ENCODE measurements at places on chromosomes 1 and 21.

DNA sequence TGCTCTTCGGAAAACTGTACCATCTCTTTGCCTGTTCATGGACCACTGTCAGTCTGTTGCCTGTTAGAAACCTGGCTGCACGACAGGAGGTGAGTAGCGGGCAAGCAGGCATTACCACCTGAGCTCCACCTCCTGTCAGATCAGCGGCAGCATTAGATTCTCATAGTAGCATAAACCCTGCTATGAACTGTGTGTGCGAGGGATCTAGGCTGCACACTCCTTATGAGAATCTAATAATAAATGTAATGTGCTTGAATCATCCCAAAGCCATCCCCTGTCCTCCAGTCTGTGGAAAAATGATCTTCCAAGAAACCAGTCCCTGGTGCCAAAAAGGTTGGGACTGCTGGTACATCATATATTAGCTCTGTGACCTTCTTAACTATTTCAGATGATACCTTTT, 110.0 kb downstream of the SMYD3 start:
- no peak for DNase-seq

GRCh38 chr1:152001631-152002584, 8.2 kb upstream of the S100A10 start:
- DNase-seq = peak; percentile 72

GRCh38 chr1:230299191-230300006, 126.7 kb downstream of the PGBD5 start:
- no peak for DNase-seq

DNA sequence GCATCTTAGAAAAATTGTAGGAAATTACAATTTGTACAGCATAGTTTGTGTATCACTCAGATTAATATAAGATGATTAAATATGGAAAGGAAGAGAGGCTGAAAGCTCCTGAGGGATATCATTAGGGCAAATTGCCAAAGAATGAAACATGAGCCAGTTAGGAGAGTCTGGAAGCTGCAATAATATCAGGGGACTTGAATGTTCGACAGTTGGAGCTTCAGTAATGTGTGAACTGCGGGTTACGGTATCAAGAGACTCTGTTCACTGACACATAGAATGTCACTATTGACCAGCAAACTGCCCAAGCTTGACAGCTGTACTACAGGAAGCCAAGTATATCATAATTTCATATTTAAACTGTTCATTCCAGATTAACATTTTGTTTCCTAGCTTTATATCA, 157.2 kb downstream of the DENND1B start:
- DNase-seq = no peak

DNA sequence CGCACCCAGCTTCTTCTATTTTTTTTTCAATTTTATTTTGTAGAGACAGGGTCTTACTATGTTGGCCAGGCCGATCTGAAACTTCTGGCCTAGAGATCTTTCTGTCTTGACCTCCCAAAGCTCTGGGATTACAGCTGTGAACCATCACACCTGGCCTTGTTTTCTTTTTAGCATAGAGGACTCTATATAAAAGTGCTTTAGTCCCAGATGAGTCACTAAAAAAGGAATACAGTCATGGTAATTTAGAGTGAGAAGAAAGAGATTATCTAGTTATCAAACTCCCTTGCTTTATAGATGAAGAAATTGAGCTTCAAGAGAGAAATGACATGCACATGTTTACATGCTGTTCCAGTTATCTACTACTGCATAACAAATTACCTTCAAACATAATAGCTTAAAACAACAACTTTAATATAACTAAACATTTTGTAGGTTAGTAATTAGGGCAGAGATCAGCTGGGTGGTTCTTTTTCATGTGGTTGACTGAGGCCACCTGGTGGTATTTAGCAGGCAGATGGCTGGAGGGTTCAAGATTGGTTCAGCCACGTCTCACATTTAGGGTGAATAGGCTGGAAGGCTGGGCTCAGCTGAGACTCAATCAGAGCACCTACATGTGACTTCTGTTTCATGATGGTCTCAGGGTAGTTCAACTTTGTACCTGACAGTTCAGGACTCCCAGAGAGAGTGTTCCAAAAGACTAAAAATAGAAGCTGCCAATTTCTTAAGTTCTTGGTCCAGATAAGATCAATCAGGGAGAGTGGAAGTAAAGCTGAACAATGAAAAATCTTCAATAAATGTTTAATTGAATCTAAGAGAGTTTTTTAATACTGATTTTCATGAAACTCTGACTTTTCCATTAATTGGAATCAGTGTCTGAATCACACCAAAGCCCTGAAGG, 16.9 kb upstream of the MTF2 start:
- peak; percentile 15 for DNase-seq

- no peak for DNase-seq
Measured at GRCh38 chr1:118077331-118078045, 107.5 kb downstream of the SPAG17 start.

GRCh38 chr1:56576880-56577405, 2.4 kb downstream of the PLPP3 start:
- DNase-seq = no peak

- DNase-seq = peak; percentile 12
Measured at GRCh38 chr1:210143465-210144062, 89.0 kb upstream of the SERTAD4 start.

GRCh38 chr1:1835546-1835945, 55.3 kb downstream of the GNB1 start:
- DNase-seq = no peak

- no peak for DNase-seq
Measured at GRCh38 chr1:226891846-226892523, 21.6 kb downstream of the PSEN2 start.

DNA sequence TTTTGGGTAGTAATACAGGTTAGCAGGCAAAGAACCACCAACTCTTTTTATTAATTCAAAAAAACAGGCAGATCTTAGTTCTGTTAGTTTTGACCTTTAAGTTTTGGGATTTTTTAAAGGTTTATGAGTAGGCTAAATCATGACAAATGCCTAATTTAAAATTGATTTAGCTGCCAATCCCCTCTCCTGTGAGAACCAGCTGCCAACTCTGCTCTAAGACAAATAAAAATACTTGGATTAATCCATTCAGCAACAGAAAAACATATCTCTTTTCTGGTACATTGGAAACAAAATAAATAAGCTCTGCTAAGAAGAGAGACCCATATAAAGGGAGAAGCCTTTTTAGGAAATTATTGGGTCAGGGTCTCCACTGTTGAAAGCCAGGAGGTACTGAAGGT, 160.8 kb downstream of the NTMT2 start:
- no peak for DNase-seq

DNA sequence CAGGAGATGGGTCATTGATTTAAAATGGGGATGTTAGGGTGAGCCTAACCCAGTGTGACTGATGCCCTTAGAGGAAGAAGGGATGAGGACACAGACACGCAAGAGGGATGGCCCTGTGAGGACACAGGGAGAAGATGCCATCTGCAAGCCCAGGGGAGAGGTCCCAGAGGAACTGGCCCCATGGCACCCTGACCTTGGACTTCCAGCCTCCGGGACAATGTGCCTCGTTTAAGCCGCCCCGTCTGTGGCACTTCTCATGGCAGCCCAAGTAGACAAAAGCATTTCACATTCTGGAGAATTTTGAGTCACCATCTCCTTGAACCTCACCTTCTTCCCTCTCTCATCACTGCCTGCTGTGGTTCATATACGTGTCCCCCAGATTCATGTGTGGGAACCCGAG, 20.1 kb upstream of the PCBP3 start:
- DNase-seq = no peak

GRCh38 chr1:156706657-156707416, 1.5 kb upstream of the CRABP2 start:
- no peak for DNase-seq

DNA sequence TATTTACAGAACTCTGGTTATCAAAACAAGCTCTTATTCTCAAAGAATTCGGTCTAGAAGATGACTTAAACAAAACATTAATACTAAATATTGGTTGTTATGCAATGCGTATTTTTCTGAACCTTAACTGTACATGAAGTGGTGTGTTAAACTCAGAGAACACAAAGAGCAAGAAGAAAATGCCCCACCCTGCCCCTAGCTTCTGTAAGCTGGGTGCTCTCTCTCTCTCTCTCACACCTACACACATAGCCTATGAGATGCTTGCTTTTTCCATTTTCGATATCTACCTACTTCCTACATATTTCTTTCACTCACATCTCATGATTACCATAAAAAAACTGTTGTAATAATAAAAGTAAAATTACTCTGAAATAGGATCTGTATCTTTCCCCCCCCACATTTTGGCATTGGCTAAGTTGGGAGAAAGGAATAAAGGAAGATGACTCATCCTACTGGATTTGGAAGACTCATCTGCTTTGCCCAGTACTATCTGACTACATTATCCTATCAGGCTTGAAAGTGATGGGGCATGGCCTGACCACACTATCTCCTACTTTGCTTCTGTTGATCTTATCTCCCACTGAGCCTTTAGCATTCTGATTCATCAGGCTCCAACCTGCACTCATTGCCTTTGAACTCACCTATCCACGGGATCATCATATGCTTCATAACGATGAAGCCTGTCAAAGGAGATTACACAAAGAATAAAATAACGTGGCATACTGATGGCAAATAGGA, 2.9 kb downstream of the CRYZ start:
- DNase-seq = no peak

DNA sequence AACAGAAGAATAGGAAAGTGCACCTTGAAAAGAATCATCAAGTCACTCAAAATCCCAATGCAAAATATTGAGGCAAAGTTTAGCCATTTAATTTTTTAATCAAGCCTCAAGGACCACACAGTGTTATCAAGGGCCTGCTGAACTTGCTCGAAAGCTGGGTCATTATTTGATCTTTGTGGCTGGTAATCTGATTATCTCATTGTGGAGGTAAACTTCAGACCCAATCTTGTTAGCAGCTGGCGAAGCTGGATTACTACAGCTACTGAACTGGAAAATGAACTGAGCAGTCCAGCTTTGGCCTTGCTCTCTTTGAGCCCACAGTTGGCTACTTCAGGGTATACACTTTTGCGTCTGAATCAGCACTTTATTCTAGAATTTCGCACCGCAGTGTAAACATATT, 94.4 kb downstream of the BARHL2 start:
- no peak for DNase-seq

DNA sequence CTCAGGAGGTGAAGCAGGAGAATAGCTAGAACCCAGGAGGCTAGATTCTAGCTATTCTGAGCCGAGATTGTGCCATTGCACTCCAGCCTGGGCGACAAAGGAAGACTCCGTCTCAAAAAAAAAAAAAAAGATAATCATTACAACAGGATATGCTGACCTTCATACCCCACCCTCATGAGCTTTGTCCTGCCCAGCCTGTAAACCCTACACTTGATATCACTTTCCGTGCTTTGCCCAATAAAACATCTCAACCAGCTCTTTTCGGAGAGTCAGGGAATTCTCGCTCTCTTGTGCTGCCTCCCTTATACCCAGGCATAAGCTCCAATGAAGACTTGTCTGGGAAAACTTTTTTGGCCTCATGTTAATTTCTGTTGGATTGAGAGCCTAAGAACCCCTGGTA, 1.5 kb upstream of the TRNAU1AP start:
- no peak for DNase-seq

DNA sequence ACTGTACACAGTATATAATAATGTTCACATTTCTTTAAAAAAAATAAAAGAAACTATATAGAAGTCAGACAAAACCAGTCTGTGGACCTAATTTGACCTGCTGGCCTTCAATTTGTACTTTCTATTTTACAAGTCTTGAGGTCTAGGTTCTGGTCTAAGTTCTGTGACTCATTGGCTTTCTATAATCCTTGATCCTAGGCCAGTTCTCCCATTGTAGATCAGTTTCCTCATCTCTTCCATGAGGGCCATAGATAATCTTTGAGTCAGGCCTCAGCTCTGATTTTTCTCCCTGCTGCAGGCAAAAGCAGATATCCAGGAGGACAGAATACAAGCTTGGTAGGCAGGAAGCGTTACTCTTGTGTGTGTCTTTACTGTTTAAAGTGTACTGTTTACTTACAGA, 603.7 kb upstream of the CAMK1G start:
- no peak for DNase-seq

DNA sequence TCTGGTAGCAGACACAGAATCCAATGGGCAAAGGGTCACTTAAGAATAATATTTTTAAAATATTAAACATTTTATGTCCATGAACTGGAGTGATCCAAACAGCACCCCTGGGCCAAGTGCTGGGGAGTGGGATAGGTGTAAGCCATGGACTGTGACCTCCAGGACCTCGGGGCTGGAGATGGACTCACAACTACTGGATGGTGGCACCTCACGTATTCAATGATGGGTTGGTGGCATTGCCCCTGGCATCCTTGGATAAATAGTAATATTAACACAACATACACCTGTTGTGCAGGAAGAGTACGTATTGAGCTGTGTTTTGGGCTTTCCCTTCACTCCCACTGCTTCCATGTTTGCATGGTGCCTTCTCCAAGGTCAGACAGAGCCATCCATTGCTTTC, 39.3 kb upstream of the TENT5C start:
- DNase-seq = no peak

GRCh38 chr21:36325373-36326010, 5.5 kb downstream of the MORC3 start:
- no peak for DNase-seq

GRCh38 chr1:48048980-48049379, 51.8 kb upstream of the TRABD2B start:
- no peak for DNase-seq

- no peak for DNase-seq
Measured at GRCh38 chr1:228265167-228265566, 57.3 kb downstream of the OBSCN start.

DNA sequence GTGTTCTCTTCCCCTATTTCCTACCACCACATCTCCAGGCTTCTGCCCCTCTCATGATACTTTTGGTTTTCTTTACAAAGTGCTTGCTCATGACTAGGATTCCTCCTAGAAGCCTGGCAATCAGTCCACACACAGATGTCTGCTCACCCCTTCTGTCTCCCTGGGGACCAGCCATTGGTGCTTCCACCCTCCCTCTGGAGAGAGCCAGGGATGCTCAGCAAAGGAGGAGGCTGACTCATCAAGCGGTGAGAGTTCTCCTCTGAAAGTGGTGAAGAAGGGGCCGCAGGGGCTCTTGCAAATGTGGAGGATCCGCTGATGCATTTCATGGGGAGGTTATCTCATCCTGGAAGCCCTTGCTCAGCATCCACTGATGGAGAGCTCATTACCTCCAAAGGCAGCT, 14.5 kb downstream of the NT5C1A start:
- no peak for DNase-seq

DNA sequence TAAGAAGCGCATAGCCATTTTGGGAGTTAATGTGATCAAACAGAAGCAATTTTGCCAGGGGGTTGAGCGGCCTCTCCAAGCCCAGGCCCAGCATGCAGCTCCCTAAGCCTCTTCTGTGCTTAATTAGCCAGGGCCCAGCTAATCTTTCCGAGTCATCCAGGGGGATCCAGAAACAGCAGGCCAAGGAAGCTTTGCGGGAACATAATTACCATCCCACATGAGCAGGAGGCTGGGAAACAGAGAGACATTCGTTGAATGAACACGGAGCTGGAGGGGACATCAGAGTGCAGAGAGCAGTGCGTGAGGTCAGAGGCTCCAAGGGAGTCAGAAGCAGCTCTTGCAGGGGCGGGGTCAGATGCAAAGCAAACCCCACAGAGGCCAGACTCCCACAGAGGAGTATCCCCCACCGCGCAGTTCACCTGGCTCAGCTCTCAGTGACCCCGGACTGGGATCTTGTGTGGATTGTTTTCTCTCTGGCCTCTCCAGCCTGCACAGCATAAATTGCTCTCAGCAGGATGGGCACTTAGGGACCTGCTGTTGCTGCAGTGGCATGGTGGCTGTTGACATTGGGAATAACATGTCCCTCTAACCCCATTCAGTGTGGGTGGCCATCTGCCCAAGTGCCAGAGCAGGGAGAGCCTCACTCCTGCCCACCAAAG, 657.4 kb downstream of the AJAP1 start:
- DNase-seq = no peak

- DNase-seq = no peak
Measured at GRCh38 chr1:44425341-44426082, 20.5 kb downstream of the RNF220 start.

GRCh38 chr1:245016700-245017099, 138.1 kb upstream of the KIF26B start:
- DNase-seq = no peak
